Activated CD4-positive, alpha-beta T cell treated with anti-CD3 and anti-CD28 coated beads, Interleukin-2, amount 10 ng/mL, durations not matched to agents 24 days and 14 days (primary cell): ENCODE measurements at places on chromosomes 4 and X. TPM values are rescaled to one million over a fixed set of nuclear protein-coding genes. Genes with fewer than 3 reads are reported as not detected.
A peak's percentile ranks its signal among the peaks of the same experiment; 100 is the strongest.

DNA sequence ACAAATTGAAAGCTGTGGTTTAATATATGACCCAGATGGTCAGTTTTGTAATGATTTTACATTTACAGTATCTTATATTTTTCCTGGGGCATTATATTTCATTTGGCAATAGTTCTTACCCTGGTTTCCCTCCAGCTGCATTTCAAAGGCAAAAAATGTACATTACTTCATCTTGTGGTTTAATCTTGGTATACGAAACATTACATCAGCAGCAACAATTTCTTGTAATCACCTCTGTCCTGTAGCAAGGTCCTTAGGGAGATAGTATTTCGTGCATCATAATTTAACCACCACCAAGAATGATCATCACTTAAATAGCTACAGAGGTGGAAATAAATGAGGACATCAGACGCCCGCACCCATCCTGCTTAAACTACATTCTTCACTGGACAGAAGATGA, 48.8 kb downstream of the HS6ST2 start:
- no peak overlapping the region for H3K4me3 ChIP-seq
- H3K27ac ChIP-seq = no peak overlapping the region
- no peaks in the 10 kb centered on the region for H3K4me1 ChIP-seq
- no peak for DNase-seq

The GLRA3 gene
- total RNA-seq = not detected in 2 replicates

GRCh38 chr4:109887071-109887470, 25.6 kb upstream of the EGF start:
- H3K36me3 ChIP-seq = no peaks in the 10 kb centered on the region
- H3K4me1 ChIP-seq = no peaks in the 10 kb centered on the region
- no peak for DNase-seq
- peaks cover 1% of the 10 kb centered on the region for H3K27me3 ChIP-seq

- peak overlapping the region; percentile 100 for H3K27ac ChIP-seq
- no peaks in the 10 kb centered on the region for H3K27me3 ChIP-seq
- H3K36me3 ChIP-seq = peaks cover 3% of the 10 kb centered on the region
- H3K4me3 ChIP-seq = peak overlapping the region; percentile 97
- peak; percentile 96 for DNase-seq
These were observed 109.5 kb downstream of the GNL3L start for GRCh38 chrX:54639346-54640102.

DNA sequence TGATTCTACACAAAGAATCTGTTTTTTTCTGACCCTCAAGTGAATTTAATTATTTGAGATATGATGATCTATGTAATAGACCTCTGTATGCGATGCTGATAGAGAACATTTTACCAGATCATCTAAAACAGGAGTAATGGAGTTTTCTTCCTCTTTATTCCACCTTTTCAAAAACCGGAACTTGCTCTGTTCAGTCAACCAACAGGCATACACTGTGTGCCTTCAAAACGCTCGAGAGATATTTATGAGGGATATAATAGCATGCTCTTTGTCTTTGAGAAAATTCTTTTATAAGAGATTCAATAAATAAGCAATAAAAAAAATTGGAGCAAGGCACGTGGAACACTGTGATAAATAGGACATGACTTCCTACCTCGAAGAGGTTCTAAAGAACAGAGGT, 2.0 kb downstream of the NYX start:
- peak overlapping the region; percentile 73 for H3K27ac ChIP-seq
- H3K4me3 ChIP-seq = peak overlapping the region; percentile 59
- H3K4me1 ChIP-seq = peaks cover 15% of the 10 kb centered on the region

DNA sequence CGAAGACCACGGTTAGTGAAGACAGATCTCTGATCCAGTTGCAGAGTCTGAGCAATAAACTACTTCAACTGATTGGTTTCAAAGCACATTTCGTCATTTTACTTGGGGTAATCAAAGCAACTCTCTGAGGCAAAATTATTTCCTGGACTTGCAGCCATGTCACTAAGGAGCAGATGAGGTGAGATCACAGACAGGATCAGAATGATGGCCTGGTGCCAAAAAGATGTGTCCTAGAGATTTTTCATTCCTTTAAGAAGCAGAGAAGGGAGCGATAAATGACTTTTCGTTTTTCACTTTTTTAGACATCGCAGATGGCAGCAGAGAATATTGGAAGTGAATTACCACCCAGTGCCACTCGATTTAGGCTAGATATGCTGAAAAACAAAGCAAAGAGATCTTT, 83.9 kb downstream of the PTTG2 start:
- DNase-seq = no peak
- H3K27ac ChIP-seq = no peak overlapping the region
- H3K36me3 ChIP-seq = peaks cover 31% of the 10 kb centered on the region
- H3K4me3 ChIP-seq = no peak overlapping the region

DNA sequence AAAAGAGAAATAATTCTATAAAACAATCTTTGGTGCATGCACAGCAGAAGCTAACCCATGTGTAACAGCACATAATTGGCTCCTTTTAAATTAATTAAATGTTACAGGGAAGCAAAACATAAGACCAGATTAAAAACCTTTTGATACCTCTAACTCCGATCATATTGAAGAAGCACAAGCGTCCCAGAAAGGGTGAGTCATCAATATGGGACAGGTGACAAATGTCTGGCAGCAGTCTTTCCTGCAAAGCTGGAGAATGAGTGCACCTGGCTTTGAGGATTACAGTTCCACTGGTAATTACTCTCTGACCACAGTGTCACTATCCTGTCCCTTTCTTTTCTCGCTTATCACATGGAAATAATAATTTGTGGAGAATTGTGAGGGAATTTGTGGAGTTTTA, 94.6 kb downstream of the FAM9B start:
- no peak overlapping the region for H3K4me3 ChIP-seq
- DNase-seq = no peak
- H3K36me3 ChIP-seq = no peaks in the 10 kb centered on the region
- peaks cover 2% of the 10 kb centered on the region for H3K27me3 ChIP-seq

GRCh38 chrX:150547375-150548115, 20.9 kb upstream of the MTM1 start:
- H3K4me1 ChIP-seq = peaks cover 20% of the 10 kb centered on the region
- DNase-seq = peak; percentile 59
- H3K27ac ChIP-seq = peak overlapping the region; percentile 77
- H3K4me3 ChIP-seq = peak overlapping the region; percentile 55

DNA sequence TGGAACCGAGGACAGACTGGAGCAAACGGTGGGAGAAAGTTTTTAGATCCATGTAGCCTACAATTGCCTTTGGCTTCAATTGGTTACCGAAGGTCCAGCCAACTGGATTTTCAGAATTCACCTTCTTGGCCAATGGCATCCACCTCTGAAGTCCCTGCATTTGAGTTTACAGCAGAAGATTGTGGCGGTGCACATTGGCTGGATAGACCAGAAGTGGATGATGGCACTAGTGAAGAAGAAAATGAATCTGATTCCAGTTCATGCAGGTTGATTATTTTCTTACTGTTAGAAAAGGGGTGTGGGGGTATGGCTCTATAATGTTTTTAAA, 702 bp downstream of the KLHL5 start:
- no peak for DNase-seq
- H3K27me3 ChIP-seq = no peaks in the 10 kb centered on the region
- H3K4me1 ChIP-seq = peaks cover 22% of the 10 kb centered on the region

GRCh38 chrX:43604753-43605152, 51.3 kb upstream of the MAOA start:
- H3K4me3 ChIP-seq = no peak overlapping the region
- no peak for DNase-seq
- no peaks in the 10 kb centered on the region for H3K27me3 ChIP-seq
- H3K36me3 ChIP-seq = no peaks in the 10 kb centered on the region

GRCh38 chr4:54855191-54855854, 197.6 kb downstream of the KIT start:
- no peaks in the 10 kb centered on the region for H3K27me3 ChIP-seq
- no peaks in the 10 kb centered on the region for H3K36me3 ChIP-seq
- no peaks in the 10 kb centered on the region for H3K4me1 ChIP-seq
- no peak overlapping the region for H3K4me3 ChIP-seq
- H3K27ac ChIP-seq = no peak overlapping the region
- no peak for DNase-seq

The ADH6 gene
- not detected in 2 replicates for total RNA-seq

DNA sequence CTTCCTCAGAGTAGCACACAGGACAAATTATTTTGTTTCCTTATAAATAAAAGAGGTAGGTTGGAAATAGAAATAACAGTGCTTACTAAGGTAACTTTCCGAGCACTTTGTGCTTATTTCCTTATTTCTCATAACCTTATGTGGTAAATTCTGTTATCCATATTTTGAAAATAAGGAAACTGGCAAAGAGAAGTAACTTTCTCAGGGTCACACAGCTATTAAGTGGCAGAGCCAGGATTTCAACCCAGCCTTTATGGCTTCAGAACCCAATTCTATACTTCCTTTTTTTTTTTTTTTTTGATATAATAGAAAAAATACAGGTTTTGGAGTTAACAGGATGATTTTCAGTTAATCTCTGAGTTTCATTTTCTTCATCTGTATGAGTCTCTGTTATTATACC, 3.3 kb downstream of the UTP3 start:
- H3K27me3 ChIP-seq = no peaks in the 10 kb centered on the region
- H3K27ac ChIP-seq = no peak overlapping the region
- no peak for DNase-seq
- peak overlapping the region; percentile 55 for H3K4me3 ChIP-seq

The KDR gene
- not detected in 2 replicates for total RNA-seq

The GABRB1 gene
- total RNA-seq = not detected in 2 replicates

The SMARCA1 gene
- total RNA-seq = not detected in 2 replicates

GRCh38 chrX:138026211-138026610, 460.3 kb downstream of the ZIC3 start:
- no peaks in the 10 kb centered on the region for H3K36me3 ChIP-seq
- DNase-seq = no peak
- H3K4me1 ChIP-seq = no peaks in the 10 kb centered on the region
- no peak overlapping the region for H3K4me3 ChIP-seq

The VSIG1 gene
- 0.58 TPM in 1 of 2 replicates, not detected in the other for total RNA-seq

GRCh38 chr4:18480342-18480741, 458.8 kb upstream of the LCORL start:
- no peaks in the 10 kb centered on the region for H3K4me1 ChIP-seq
- no peak overlapping the region for H3K27ac ChIP-seq
- DNase-seq = no peak
- no peaks in the 10 kb centered on the region for H3K27me3 ChIP-seq
- H3K36me3 ChIP-seq = no peaks in the 10 kb centered on the region
- H3K4me3 ChIP-seq = no peak overlapping the region
